HS-27A (cell line): ENCODE measurements at places on chromosomes 6 and 20.

DNA sequence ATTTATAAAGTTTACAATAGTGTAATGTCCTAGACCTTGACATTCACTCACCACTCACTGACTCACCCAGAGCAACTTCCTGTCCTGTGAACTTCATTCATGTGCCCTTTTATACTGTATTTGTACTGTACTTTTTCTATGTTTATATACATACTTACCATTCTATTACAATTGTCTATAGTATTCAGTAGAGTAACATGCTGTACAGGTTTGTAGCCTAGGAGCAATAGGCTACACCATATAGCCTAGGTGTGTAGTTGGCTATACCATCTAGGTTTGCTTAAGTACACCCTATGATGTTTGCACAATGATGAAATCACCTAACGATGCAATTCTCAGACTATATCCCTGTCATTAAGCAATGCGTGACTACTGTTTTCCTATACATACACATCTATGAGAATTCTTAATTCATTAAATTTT is 17.5 kb downstream of the EDEM2 start:
- DNase-seq = no peak

- DNase-seq = no peak
Observed at GRCh38 chr20:54162378-54163009, 11.3 kb downstream of the CYP24A1 start.

DNA sequence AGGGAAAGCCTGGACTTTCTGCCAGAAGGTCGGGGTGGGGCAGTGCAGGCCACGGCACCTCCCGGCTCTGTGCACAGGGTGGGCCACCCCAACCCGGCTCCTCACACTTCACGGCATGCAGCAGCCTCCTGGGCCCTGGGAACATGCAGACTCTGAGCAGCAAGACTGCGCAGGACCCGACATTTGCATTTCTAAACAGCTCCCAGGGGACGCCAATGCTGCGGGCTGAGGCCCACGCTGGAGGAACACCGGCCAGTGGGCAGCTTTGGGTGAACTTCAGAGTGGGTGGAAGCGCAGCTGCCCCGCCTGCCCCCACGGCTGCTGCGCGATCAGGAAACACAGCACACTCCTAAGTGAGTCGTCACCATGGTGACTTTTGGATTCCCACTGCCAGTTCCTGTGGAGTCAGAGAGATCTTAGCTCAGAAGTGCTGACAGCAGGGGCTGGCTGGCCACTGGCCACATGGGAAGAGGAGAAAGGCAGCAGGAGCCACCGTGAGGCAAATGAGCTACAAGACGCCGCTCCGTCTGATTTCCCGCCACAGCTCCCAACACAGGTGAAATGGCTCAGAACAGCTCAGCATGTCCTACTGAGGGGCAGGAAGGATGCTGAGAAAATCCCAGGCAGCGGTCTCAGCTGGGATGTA is 52.1 kb downstream of the RNASET2 start:
- DNase-seq = no peak

GRCh38 chr6:139982652-139983295 is 608.3 kb upstream of the CITED2 start:
- no peak for DNase-seq

GRCh38 chr6:147699637-147700036 is 191.1 kb downstream of the SAMD5 start:
- DNase-seq = peak; percentile 11

GRCh38 chr6:118012944-118013343 is 105.9 kb downstream of the SLC35F1 start:
- no peak for DNase-seq

DNA sequence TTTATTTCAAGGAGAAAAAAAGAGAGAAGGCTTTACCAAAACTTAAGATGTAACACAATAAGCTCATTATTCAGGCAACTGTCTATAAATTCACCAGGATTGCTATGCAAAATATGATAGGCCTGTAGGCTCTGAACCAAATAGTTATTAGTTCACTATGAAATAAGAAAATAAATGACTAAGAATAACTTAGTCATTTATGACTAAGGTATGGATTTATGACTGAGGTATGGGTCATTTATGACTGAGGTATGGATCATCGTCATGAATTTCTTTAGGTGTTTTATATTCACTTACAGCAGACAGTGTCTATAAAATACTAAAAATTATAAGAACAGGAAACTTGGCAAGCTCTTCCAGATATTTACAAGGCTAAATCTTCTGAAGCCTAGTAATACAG is 52.1 kb upstream of the SNX9 start:
- DNase-seq = peak; percentile 36

DNA sequence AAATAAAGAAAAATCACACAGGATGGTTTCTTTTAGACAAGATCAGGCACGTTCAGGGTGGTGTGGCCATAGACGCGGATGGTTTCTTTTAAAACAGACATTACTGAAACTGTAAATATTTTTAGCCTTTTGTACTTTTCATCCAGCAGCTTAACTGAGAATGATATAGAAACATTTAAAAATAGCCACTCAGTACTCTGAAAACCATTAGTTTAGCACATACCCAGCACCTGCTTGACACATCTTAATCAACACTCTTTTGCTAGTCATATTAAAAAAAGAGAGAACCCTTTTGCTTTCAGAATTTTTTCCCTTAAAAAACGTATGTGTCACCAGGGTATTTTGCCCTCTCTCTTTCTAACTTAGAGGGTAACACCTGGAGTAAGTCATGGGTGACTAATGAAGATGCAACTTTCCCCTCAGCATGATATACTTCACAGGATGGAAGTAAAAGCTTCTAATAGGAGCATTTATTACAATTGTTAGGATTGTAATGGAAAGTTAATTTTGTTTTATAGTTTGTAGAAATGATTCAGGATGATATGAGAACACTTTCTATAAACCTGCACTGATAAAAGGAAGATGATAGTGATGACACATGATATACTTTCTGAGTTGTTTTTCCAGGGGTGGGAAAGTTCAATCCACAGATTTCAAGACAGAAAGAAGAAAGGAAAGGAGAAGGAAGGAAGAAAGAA is 45.2 kb downstream of the BACH2 start:
- DNase-seq = no peak

DNA sequence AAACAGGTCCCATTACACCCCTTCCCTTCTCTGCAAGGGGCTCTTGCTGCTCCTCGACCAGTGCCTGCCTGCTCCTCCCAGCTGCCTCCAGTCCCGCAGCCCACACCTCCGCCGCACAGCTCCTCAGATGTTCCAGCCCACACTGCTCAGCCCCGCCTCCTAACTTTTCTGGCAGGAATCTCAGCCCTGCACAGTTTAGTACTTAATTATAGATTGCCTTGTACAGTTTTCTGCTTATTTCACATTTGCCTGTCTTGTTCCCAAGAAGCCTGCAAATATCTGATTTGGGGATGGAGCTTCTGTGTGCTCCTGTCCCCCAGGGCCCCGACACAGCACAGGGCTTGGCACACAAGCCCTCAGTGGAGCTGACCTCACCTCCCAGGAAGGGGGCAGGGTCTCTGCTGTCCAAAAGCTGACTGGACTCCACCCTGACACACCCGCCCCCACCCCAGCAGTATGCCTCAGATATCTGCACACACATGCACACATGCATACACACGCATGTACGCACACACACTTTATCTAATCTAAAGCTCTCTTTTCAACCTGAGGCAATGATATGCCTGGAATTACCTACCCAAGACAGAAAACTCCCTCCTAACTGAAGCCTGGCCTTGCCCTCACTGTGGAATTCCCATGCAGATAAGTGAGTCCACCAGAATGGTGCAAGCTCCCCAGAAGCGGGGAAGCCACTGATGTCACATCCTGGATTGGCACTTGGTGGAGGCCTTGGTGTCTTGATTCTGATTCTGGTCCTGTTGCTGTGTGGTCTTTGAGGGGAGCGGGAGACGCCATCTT is 1.2 kb upstream of the PNPLA1 start:
- DNase-seq = no peak

GRCh38 chr6:168678588-168678987 is 237.6 kb downstream of the SMOC2 start:
- DNase-seq = no peak

GRCh38 chr6:35328108-35328723 is 14.1 kb upstream of the PPARD start:
- no peak for DNase-seq

GRCh38 chr6:79040083-79040482 is 38.0 kb downstream of the PHIP start:
- DNase-seq = no peak

DNA sequence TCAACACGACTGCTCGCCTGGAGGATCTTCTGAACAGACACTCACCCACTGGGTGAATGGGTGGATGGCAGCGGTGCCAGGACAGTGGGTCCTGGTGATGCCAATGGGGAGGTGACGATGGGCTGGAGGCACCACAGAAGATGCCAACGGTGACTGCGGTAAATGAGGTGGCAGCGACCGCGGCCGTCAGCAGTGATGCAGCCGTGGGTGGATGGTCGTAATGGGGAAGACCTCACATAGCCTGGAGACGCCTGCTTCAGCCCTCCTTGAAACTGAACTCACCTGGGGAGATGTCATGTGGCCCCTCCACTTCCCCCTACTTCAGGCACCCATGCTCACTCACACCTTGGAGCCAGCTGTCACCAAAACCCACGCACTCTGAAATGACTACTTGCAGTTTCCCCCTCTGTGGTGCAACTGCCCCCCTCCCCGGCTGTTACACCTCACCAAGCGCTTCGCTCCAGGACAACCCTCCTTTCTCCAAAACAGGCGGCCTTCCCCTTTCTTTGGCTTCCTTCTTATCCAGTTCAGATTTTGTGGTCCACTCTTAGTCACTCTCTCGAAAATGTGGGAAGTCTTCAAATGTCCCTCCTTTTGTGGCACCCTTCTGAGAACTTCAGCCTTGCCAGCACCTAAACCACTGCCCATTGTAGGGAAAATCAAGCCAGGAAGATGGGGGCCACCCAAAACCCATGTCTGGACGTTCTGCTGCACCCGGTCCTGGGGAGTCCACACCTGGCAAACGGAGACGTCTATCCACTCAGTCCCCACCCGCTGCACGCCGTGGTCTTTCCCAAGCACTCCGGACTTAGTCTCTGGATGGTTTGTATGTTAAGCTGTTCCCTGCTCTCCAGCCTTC is 10.4 kb upstream of the ABHD16B start:
- DNase-seq = no peak

DNA sequence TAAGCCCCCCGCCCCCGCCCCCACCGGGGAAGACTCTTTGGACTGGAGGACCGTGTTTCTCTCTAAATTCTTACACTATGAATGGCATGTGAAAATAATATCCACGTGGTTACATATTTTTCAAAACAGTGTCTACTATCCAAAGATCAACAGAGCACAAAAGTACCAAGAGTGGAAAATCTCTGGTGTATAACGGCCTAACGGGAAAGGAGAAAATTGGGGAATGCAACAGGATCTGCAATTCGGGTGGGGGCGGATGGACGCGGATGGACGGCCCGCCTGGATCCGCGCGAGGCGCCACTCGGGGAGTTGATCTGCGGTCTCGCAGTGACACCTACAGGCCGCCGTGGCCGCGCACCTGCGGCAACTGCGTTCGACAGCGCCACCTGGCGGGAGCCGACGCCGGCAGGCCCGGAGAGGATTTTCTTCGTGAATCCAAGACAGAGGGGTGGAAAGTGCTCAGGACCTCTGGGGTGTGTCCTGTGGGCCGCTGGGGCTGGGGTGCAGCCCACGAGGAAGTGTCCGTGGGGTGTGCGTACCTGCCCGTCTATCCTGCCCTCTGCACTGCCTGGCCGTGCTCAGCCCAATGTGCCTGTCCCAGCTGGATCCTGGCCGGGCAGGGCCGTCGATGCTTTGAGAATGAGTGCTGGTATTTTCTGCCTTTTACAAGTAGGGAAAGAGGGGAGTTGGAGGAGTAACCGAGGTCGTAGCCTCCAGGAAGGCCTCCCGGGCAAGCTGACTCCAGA is 18.6 kb downstream of the ANKRD60 start:
- peak; percentile 39 for DNase-seq

DNA sequence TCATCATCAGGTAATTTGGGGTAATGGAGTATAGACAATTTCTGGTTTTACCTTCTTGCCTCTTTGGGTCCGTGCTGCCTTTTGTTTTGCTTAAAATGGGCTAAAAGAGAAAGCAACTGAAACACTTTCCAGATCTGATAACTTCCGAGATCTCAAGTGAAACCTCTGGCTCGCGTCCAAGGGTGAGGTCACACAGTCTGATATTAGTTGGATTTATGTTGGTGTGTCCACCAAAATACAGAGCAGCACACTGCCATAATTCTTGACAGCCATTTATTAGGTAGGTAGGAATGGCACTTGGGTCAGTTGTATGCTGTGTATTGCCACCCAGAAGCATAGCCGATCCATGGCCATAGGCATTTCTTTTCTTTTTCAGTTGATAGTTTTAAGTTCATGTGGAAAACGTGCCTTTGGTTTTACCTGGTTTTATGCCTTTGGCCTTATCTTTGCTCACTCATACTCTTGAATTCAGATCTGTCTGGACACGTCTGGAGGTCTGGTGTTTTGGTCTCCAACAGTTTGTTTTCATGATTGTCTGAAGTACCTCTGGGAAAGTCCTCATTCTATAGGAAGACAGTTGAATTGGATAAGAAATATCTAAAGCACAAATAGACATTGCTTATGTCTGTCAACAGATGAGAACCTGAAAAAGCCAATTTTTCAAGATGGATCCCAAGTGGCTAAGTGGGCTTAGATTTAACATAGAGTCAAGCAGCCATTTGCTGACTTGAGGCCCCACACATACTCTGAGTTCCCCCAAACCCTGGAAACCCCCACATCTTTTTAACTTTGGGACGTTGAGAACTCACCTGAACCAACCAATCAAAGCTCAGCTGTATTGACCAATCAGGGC is 320.8 kb downstream of the SOX4 start:
- no peak for DNase-seq

- no peak for DNase-seq
Observed at GRCh38 chr20:5553194-5553815, 196.9 kb upstream of the SHLD1 start.

GRCh38 chr6:72245565-72245964 is 359.2 kb downstream of the RIMS1 start:
- DNase-seq = no peak

- no peak for DNase-seq
Observed at GRCh38 chr20:52727740-52728456, 244.3 kb upstream of the TSHZ2 start.

DNA sequence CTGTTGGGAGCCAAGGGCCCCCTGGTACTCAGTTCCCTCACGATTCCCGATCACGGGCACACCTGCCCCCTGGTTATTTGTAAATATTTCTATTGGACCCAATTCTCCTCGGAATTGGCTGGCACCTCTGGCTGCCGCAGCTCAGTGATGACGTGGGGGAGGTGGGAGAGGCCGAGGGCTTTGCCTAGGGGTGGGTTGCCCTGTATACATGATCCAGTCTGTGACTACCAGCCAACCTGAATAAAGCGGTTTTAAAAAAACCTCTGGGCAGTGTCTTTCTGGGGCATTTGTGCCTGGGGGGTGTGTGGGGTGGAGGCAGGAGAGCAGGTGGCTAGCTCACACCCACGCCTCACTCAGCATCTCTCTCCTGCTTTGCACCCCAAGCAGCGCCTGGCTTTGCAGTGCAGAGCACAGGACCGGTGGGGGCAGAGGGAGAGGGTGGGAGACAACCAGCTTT is 42.2 kb downstream of the VSTM2L start:
- DNase-seq = no peak

DNA sequence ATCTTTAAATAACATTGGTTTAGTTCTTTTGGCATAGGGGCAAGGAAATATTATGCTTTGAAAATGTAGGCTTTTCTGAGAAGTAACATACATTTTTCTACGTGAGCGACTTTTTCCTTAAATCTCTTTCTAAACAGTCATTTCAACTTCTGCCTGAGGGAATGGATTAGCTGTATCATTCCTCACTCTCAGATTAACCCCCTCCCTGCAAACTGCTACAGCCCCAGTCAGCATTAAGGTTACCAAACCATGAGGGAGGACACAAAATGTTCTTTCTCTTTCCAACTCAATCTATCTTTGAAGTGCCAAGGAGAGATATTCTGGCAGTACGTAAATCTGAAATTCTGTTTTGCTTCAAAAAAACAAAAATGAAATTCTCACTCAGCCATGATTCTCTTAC is 231.3 kb upstream of the FLRT3 start:
- no peak for DNase-seq
